ENCODE measurements at places on chromosomes 6 and 20.

DNA sequence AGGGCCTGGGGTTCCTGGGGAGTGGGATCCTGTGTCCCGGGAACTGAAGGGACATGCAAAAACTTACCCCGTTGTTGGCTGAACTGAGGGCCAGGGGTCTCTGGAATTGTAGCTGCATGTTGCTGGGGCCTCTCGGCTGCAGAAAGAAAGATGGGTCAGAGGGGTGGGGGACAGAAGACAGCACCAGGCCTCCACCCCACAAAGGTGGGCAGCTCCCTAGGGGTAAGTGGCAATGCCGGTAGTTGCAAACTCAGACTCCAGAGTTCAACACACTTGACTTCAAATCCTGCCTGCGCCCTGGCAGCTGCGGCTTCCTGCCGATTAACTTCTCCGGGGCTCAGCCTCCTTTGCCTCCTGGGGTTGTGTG lies 4.8 kb downstream of the ZBP1 start:
- DNase-seq, result no peak

GRCh38 chr6:152954443-152954842 lies 28.4 kb downstream of the FBXO5 start:
- DNase-seq, result no peak

DNA sequence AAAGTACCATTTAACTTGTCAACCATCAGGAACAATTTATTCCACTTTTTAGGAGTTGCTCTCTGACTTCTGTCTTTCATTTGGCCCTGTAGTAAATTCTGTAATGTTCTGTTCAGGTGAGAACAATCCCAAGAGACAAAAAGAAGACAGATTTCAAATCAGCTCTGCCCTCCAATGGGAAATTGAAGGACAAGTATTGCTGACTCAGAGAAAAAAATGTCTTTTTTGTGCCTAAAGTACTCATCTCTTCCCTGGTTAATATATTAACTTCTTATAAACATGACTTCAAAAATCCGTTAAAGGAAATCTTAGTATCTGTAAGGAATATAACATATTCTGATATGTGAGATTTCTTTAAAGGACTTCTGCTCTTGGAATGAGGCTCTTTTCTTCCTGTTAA lies 38.6 kb upstream of the SCGN start:
- DNase-seq, result no peak

DNA sequence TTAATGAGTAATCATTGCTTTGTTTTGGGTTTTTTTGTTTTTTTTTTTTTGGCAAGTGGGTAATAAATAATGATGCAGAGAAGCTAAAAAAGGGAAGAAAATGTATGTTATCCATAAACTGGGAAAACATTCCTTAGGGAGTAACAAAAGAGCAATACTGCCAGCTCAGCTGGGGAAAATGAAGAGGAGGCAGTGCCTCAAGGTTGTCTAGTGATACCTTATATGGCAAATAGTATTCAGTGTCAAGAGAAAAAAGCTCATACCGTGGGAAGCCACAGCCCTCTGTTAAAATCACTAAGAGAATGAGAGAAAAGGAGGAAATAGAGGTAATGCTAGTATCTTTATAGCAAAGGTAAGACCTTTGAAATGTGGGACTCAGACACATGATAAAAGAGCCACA lies 47.1 kb upstream of the SMLR1 start:
- no peak for DNase-seq

- no peak for DNase-seq
Observed at GRCh38 chr6:2843138-2843740, 1.6 kb upstream of the SERPINB1 start.

DNA sequence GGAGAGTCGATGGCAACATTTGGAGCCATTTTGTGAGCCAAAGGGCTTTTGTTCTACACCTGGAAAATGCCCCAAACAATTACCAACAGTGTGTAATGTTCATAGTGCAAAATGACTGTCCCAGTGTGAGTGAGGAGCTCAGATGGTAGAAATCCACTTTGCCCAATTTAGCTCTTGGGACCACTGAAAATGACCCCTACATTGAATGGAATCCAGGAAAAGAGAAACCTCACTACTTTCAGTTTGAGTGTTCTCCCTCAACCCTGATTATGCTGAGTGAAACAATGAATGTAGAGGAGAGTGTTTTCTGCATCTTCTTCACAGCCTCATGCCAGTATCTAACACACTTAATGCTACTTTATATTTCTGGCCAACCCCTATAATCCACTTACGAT lies 84.9 kb upstream of the NRN1 start:
- DNase-seq, result no peak

DNA sequence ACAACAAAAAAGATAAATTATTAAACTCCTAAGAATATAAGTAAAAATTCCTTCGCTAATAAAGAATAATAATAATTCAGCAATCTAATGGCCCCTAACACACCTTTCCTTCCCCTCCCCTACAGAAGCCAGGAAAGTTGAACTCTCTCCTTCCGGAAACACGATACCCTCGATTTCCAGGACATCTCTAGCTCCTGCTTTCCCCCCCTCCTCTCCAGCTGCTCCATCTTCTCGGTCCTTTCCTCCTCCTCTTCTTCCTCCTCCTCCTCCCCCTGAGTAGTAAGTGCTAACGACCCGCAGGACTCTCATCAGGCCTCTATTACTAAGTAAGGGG lies 603 bp downstream of the TASP1 start:
- DNase-seq, result no peak

DNA sequence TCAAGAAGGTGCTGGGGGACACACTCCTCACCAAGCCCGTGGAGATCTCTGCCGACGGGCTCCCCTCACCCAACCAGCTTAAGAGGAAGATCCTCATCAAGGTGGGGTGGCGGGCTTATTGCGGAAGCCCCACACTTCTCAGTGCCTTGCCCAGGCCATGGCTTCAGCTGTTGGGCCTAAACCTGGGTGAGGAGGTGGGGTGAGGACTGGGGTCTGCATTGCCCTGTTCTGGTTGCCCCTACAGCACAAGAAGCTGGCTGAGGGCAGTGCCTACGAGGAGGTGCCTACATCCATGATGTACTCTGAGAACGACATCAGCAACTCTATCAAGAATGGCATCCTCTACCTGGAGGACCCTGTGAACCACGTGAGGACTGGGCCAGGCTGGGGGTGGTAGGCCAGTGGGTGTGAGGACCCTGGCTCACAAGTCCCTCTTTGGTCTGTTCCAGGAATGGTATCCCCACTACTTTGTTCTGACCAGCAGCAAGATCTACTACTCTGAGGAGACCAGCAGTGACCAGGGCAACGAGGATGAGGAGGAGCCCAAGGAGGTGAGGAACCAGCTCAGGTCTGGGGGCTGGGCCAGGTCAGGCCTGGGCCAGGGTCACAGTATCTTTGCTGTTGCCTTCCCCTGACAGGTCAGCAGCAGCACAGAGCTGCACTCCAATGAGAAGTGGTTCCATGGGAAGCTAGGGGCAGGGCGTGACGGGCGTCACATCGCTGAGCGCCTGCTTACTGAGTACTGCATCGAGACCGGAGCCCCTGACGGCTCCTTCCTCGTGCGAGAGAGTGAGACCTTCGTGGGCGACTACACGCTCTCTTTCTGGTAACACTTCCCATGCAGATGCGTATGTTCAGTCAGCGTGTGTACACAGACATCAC lies 27.9 kb downstream of the PLCG1 start:
- no peak for DNase-seq

DNA sequence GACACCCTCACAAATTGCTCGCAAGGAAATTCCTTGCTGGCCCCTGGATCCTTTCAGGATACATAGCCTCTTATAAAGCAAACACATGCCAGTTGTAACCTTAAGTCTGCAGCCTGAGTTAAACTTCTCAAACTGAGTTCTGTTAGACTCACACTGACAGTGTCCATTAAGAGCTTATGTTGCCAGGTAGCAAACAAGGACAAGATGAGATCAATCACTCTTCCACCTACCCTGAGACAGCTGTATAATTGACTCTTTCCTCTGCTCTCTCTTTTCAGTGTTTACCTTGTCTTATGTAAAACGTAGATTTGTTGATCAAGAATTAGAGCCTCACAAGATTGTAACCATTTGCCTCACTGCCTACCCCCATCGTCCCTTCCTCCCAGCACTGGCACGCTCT lies 359.8 kb downstream of the EPM2A start:
- DNase-seq, result no peak

DNA sequence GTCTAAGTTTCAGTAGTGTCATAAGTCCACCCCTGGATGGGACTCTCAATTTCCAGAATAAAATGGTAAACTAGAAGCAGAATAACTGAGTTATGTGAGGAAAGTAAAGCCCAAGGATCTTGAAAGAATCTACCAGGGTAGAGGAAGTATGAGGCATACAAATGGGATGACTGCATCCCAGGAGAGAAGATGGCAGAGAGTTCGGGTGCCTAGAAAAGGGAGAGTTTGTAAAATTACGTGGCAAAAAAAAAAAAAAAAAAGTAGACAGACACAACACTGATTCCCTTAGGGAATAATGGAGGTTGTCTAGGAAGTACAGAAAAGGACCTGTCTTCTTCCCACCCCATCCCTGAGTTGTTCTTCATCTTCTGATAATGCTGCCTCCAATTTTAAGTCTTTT lies 3.4 kb downstream of the GABBR1 start:
- DNase-seq, result no peak

- no peak for DNase-seq
Observed at GRCh38 chr6:108941859-108942258, 93.6 kb downstream of the ARMC2 start.

- DNase-seq, result no peak
Observed at GRCh38 chr6:92479831-92480230, 939.5 kb downstream of the EPHA7 start.

- DNase-seq, result no peak
Observed at GRCh38 chr6:41428996-41429421, 93.6 kb downstream of the NCR2 start.
